ENCODE measurements at places on chromosomes 13 and 19.

- DNase-seq: no peak
Observed at GRCh38 chr13:89361909-89362308, 1690.7 kb downstream of the SLITRK5 start.

DNA sequence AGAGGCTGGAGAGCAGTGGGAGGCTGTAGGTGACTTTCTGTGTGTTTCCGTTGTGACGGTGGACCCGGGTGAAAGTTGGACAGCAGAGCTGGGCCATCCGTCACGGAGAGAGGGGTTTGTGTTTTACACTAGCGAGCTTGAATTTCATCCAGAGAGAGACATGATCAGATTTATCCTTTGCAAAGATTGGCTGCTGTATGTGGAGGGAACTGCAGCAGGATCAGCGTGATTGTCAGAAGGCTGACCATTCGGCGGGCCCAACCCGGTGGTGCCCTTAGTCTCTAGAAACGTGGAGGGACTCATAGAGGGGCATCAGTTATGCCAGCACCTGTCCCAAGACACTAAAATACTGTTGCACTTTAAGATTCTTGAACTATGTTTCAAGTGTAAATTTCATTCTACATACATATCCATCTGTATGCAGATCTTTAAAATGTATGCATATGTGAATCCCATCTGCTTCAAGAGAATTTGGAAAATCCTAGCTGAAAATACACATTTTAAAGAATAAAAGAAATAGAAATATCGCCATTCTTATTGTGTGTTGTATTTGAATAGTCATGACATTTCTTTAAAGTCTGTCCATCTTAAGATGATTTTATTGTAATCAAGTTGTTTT is 7.0 kb downstream of the FAM124A start:
- no peak for DNase-seq

GRCh38 chr13:103788061-103788652 is 721.9 kb upstream of the SLC10A2 start:
- DNase-seq: no peak

DNA sequence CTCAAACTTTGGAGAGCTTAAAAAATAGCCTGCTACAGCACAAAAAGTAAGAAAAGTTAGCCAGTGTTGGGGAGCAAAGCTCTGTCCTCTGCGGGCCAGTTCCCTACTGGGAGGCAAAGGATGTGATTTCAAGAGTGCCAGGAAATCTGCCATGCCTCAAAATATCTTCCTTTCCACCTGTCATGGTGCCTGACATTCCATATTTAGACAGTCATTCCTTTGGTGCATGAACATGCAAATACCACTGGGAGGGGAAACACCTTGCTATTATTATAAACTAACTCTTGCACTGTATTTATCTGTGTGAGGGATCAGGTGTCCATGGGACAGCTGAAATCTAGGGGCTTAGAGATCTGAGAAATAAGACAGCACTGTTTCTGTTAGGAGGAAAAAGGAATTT is 10.3 kb downstream of the FREM2 start:
- no peak for DNase-seq

GRCh38 chr13:62837895-62838294 is 1422.2 kb upstream of the PCDH20 start:
- no peak for DNase-seq

DNA sequence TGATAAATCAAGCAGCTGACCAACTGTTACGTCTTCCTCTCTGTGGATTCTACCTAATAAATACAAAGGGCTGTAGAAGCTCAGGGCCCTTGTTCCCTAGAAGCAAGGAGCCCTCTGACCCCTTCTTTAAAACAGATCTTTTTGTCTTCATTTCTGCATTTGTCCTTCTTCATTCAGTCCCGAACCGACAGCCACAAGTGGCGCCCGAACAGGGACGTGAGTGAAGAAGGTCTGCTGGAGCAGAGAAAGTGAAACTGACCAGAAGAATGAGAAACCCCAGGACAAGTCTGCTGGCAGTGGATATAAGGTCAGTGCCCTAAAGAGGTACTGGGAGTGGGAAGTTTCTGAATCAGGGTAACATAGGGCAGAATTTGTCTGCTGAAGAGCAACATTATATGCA is 13.1 kb downstream of the ZNF773 start:
- DNase-seq: no peak

GRCh38 chr13:44237276-44237767 is 136.3 kb upstream of the SERP2 start:
- DNase-seq: peak; percentile 12

- DNase-seq: no peak
Observed at GRCh38 chr19:33241091-33241529, 15.5 kb upstream of the SLC7A10 start.

- no peak for DNase-seq
Observed at GRCh38 chr19:55368701-55369563, 1.3 kb downstream of the IL11 start.

GRCh38 chr19:1658150-1659083 is 6.0 kb upstream of the TCF3 start:
- no peak for DNase-seq

DNA sequence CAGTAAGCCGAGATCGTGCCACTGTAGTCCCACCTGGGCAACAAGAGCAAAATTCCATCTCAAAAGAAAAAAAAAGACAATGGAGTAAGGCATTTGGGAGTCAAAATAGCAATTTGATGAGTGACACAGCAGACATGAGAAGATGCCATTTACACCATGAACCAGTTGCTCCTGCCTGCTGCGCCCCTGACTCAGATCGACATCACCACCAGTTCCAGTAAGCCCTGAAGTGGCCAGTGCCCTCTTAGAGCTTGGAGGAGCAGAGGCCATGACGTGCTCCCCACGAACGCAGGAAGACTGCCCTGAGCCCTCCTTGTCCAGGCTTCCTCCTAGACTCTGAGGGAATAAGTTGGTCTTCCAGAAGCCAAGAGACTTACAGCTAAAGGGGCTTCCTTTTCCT is 339.2 kb downstream of the MYO16 start:
- DNase-seq: no peak

- DNase-seq: no peak
Observed at GRCh38 chr13:32428581-32429432, 877 bp upstream of the N4BP2L1 start.
